Pulmonary artery endothelial cell (primary cell): ENCODE measurements at places on chromosomes 7 and 10. TPM values are rescaled to one million over a fixed set of nuclear protein-coding genes. Genes with fewer than 3 reads are reported as not detected.

TIMM23B gene
- total RNA-seq, result 12.2 and 17.5 TPM in 2 replicates

MET gene
- 80.8 and 188 TPM in 2 replicates for total RNA-seq

ASAH2 gene
- 0.46 and 1.7 TPM in 2 replicates for total RNA-seq

SFR1 gene
- 10.3 and 13.3 TPM in 2 replicates for total RNA-seq

BCL7B gene
- total RNA-seq, result 22.9 and 23.9 TPM in 2 replicates

TEX47 gene
- not detected in 2 replicates for total RNA-seq

PAX4 gene
- not detected in 2 replicates for total RNA-seq

CALHM3 gene
- not detected in 2 replicates for total RNA-seq
